Stimulated activated CD8-positive, alpha-beta memory T cell treated with anti-CD3 and anti-CD28 coated beads, Interleukin-15, amount 100 ng/mL, for 1 hour (primary cell): ENCODE measurements at places on chromosomes 7 and 10.

- peak; percentile 8 for DNase-seq
Measured at GRCh38 chr7:74289659-74290552, 699 bp downstream of the CLIP2 start.

GRCh38 chr10:51527522-51528219 is 171.7 kb downstream of the CSTF2T start:
- DNase-seq, result no peak

DNA sequence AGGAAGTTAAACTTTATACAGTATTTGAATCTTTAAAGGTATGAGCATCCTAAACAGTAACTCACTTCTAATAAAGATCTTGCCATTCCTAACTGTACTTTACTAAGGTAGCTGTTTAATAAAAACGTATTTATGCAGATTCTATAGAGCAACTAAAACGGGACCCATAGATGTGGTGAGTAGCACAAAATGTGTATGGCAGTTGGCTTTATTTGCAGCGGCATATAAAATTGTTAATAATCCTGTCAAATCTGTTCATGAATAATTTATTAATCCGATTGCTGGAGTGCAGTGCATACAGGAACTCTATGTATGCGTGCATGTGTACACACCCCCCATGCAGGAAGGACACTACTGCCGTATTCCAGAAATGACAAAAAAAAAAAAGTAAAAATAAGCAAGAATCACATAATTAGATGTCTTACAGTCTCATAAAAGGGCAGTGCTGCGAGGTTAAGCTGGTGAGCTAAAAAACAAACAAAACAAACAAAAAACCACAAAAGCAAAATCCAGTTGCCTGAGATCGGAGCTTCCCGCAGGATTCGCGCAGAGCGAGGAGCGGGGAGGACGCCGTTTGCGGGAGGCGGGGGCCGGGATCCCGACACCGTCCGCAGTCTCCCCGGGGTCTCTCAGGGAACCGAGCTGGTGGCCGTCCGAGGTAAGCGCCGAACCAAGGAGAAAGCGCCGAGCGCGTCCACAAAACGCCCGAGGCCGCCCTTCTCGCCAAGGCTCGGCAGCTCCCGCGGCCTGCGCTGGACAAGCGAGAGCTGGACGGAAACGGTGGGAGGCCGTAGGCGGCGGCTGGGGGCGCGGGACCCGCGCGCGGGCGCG is 518 bp upstream of the COMMD3 start:
- no peak for DNase-seq

DNA sequence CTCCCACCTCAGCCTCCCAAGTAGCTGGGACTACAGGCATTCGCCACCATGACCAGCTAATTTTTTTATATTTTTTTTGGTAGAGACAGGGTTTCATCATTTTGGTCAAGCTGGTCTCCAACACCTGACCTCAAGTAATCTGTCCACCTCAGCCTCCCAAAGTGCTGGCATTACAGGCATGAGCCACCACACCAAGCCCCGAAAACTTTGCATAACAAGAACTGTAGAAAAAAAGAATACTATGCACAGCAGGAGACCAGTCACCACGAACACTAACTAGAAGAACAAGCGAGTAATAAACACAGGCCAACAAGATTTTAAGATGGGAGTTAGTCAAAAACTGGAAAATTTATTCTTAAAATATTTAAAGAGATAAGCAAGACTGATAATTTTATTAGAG is 447.0 kb downstream of the ETV1 start:
- no peak for DNase-seq

DNA sequence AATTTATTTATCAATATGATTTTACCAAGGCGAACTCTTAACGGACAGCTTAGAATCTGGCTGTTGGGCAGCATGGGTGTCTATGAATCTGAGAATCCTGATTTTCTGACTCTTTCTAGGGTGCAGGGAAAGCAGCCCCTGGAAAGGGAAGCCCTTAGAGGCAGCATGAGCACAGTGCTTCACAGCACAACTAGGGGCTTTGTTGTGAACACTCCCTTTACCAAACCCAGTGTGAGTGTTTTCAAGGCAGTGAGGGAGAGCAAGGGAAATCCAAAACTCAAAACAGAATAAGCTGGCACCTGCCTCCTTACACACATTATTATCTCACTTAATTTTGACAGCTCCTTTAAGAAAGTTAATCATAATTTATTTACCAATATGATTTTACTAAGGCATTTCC is 116.3 kb upstream of the CSTF2T start:
- DNase-seq, result no peak

DNA sequence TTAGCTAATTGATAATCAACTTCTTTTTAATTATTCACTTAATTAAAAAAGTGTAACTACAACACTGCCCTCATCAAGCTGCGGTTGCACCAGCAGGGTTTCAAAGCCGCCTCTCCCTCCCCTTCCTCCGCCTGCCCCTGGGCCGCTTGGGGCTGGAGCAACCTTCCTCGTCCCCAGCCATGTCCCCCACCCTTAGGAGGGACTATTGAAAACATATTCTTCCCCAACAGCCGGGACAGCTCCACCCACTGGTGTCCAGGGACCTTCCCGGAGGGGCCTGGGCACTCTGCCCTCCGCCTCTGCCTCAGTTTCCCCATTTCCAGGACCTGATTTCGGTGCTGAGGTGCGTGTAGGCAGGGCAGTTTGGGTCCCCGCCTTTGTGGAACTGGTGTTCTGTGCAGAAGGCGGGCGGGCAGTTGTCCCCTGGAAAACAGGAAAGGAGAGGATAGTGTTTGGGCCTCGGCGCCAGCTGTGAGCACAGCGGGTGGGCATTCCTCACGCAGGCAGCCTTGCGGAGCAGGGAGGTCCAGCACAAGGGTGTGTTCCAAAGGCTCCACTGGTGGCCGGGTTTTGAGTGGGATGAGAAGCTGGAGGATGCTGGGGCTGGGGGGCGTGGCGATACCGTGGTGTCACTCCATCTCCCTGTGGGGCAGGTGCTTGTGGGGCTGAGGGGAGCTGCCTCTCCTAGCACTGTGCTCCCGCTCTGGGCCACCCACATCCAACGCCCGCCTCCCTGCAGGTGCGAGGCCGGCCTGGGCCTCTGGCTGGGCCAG is 15.7 kb downstream of the UNCX start:
- DNase-seq, result no peak
